Stimulated activated CD8-positive, alpha-beta memory T cell treated with anti-CD3 and anti-CD28 coated beads, Interleukin-4, amount 100 ng/mL, for 1 hour (primary cell): ENCODE measurements at places on chromosomes 12 and 14.
A peak's percentile ranks its signal among the peaks of the same experiment; 100 is the strongest.

DNA sequence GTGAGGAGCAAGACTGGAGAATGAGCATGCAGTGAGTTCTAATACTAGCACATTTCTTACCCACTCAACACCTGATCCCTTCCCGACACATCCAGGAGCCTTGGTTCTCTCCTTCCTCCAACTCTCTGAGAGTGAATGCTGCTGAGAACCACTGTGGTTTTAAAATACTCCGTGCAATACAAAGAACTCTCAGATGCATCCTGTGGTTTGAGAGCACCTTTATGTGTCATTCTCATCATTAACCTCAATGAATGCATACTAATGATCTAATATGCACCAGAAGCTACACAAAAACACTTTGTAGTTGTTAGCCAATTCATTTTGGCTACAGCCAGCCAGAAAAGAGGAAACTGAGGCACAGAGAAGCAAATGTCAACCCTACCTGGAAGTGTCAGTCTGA is 87.6 kb downstream of the GALNT8 start:
- no peak for DNase-seq

- DNase-seq: no peak
Measured at GRCh38 chr14:90740946-90741681, 75.1 kb downstream of the TTC7B start.

GRCh38 chr12:92747151-92747550 is 44.4 kb downstream of the PLEKHG7 start:
- DNase-seq: no peak

- peak; percentile 23 for DNase-seq
Measured at GRCh38 chr14:70027785-70028428, 148.7 kb downstream of the SMOC1 start.

GRCh38 chr12:53949631-53950436 is 4.9 kb upstream of the HOXC12 start:
- no peak for DNase-seq

- DNase-seq: no peak
Measured at GRCh38 chr14:84485036-84485435, 1044.9 kb upstream of the FLRT2 start.

DNA sequence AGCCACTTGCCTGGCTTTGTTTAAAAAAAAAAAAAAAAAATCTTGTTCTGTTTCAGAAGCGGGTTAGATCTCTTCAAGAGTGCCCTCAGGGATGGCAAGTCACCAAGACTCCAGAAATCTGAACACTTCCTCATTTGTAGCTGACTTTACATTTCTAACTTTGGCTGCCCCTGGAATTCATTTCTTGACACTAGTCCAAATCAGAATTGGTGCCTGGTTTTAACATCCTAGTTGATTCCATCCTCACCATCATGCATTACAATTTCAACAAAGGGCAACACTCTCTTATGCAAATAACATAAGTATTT is 295.5 kb downstream of the RMST start:
- no peak for DNase-seq

GRCh38 chr12:94152292-94153078 is 4.1 kb downstream of the PLXNC1 start:
- no peak for DNase-seq

DNA sequence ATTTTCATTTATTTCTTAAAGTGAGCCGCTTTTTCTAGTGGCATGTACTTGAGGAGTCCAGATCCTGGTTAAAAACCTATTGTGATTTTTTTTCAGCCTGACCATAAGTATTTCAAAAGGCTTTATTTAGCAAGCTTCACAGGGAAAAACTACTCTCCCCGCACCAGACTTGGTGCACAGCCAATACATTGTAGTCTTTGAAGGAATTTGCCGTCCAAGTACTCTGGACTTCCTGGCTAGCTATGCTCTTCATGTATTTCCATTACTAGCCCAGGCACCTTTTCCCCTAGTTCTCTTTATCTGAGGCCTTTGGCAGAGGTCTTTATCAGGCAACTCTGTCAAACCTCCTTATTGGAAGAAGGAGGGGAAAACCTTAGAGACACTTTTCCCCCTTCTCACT is 234.7 kb downstream of the CCDC91 start:
- DNase-seq: no peak

DNA sequence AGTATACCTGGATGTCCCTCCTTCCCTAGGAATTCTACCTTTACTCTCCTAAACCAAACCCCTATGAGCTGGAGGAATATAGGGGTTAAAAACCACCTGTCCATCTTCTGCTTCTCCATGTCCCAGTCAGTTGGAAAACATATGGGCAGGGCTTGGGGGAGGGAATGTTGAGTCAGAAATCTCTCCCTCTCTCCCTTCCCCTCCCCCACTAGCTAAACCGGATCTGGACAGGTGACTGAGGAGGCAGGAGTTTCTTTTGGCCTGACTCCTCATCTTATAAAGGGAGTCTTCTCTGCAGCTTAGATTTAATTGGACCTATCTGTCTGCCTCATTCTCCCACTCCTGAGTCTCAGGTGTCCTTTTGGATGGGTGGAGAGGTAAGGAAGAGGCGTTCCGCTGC is 6.1 kb downstream of the ERBB3 start:
- no peak for DNase-seq

DNA sequence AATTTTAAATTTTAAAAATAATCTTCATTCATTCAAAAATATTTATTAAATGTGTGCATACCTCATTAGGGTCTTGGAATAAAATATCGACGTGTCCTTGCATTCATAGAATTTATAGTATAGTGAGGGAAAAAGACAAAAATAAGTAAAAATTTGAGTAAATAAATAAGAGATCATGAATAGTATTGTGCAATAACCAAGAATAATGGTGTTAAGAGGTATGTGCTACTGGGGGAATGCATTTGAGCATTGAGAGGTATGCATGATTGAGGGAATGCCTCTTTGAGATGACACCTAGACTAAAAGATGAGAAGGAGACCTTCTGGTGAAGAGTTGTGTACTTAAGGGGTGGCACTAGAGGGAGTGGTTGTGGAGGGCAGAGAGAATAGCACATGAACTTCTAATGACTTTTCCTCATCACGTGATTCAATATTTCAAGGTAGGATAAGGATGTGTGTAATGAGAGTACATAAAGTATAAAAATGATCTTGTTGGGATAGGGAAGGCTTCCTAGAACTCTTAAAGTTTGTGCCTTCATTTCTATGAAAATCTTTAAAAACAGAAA is 18.8 kb upstream of the CATSPERB start:
- DNase-seq: no peak

DNA sequence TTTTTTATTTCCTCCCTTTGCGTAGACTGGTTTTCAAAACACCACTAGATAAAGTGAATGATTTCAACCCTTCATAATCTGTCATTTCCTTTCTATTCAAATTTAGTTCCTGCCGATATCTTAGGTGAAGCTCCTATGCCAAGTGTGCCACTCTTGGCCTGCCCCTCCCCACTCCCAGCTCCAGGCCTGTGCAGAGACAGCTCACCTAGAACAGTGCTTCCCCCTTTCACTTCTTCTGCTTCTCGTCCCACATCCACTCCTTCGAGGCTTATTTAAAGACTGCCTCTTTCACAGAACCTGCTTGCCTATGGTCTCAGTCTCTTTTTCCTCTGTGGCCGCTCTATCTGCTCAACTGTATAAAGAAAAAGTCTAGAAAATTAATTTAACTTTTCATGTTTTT is 473.8 kb downstream of the RAD51B start:
- no peak for DNase-seq

GRCh38 chr14:101336183-101336582 is 225.1 kb upstream of the DIO3 start:
- no peak for DNase-seq

GRCh38 chr12:79555028-79555925 is 135.5 kb downstream of the PAWR start:
- DNase-seq: no peak

GRCh38 chr12:81261508-81262207 is 183.8 kb downstream of the ACSS3 start:
- no peak for DNase-seq

DNA sequence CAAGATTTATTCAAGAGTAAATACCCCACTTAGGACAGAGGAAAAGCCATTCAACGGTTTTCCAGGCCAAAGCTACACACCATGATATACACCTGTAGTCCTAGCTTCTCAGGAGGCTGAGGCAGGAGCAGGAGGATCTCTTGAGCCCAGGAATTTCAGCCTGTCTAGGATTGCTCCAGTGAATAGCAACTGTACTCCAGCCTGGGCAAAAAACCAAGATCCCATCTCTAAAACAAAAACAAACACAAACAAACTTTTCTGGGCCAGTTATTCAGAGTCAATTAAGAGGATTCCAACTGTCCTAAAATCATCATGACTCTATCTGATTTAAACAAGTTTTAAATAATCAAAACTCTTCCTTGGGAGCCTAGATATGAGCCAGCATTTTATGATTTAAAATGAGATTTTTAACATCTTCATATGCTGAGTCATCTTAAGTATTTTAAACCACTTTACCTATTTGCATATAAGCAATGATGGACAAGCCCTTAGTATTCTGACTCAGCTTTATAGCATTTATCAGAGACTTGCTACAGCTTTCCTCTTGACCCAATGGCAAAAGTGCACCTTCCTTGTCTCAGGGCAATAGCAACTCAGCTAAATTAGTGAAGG is 77.1 kb downstream of the KCNMB4 start:
- no peak for DNase-seq

- DNase-seq: no peak
Measured at GRCh38 chr12:98319716-98320425, 195.5 kb upstream of the TMPO start.

GRCh38 chr14:67653651-67654280 is 20.7 kb downstream of the VTI1B start:
- DNase-seq: no peak

- no peak for DNase-seq
Measured at GRCh38 chr14:20468764-20469241, 403 bp upstream of the PNP start.

DNA sequence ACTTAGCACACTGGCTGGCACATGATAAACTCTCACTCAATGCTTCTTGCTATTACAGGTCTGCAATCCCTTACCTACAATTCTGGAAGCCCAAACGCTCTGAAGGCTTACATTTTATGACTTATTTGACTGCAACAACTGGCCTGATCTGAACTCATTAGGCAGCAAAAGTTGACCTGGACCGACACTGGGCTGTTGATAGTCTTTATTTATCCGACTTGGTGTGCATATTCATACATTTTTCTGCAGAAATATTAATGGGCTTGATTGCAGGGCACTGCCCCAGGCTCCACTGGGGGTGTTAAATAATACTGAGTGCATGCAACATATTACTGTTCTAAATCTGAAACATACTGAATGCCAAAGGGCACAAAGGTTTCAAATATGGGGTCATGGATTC is 1076.7 kb downstream of the BCL11B start:
- DNase-seq: no peak

GRCh38 chr14:102373110-102373509 is 10.4 kb downstream of the TECPR2 start:
- no peak for DNase-seq

- DNase-seq: no peak
Measured at GRCh38 chr14:61351477-61351876, 30.1 kb downstream of the PRKCH start.

DNA sequence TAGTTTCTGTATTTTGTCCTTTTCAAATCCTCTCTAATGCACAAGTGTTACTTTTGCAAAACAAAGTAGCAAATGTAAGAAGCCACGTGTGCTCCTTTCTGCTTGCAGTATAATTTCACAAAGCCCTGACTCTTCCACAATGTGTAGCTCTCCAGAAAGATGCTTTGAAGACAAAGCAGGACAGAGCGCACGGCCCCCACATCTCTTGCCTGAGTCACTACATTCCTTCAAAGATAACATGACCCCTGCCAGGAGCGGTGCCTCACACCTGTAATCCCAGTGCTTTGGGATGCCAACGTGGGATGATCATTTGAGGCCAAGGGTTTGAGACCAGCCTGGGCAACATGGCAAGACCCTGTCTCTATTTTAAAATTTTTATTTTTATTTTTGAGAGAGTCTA is 40.5 kb downstream of the JAG2 start:
- no peak for DNase-seq

DNA sequence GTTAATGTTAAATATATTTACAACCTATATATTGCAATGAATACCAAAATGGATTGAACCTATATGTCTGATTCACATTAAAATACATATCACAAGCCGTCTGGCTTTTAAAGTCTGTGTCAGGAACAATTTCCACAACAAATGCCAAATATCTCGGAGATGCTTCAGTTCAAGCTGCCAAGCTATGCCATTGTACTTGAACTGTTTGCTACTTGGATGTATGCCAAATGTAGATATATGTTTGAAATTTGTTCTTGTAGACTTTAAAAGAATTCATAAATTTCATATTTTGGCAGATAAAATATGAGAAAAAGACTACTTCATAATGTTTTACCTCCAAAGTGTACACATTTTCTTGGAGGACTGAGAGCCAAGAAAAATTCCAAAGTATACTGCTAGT is 37.0 kb downstream of the WASHC3 start:
- DNase-seq: no peak

DNA sequence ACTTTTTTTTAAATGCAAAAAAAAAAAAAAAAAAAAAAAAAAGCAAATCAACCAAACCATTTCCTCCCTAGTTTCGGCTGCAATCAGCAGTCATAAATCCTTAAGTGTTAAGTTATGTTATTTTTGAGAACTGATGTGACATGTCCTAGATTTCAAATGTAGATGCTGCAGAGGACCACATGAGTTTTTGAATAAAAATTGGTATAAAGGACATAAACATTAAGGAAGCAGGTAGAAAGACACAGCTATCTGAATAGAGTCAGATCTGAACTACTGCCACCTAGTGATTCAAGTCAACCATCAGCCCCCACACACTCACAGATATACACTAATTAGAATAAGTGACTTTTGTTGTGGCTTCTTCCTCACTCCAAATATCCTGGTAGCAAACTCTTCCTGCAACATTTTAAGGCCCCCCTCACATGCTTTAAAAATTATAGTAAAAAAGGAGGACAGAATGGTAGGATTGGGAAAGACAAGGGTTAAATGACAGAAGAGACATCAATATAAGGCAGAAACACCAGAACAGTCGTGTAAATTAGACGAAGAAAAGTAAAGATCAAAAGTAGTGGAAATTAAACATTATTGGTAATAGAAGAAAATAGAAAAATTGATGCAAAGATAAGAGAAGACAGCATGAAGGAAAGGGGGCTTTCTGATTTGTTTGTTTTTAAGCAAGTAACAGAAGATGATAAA is 394.5 kb upstream of the ATP2B1 start:
- DNase-seq: no peak

GRCh38 chr14:59394268-59394667 is 70.9 kb downstream of the GPR135 start:
- DNase-seq: no peak

- DNase-seq: no peak
Measured at GRCh38 chr14:79438696-79439342, 772.5 kb downstream of the DIO2 start.

GRCh38 chr12:121398355-121398754 is 1.6 kb upstream of the RNF34 start:
- DNase-seq: no peak
